ENCODE measurements at places on chromosomes 2 and 18. TPM values are rescaled to one million over a fixed set of nuclear protein-coding genes. Genes with fewer than 3 reads are reported as not detected.

DNA sequence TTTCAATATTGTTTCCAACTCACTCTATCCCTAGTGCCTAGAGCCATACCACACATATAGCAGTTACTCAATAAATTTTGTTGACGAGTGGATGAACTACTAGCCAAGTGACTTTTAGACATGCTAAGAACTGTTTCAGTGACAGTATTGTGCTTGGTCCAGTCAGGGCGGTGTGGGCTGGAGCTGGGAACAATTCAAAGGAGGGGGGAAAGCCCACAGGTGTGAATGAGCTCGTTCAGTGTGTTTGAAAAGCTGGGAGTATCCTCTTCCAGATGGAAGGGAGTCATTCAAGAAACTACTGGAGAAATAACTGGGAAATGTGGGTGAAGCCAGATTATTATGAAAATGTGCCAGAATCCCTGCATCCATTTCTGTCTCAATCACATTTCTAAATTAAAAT is 1.7 kb upstream of the SERPINE2 start:
- no peak for DNase-seq

GRCh38 chr2:238947920-238948710 is 100.2 kb downstream of the TWIST2 start:
- DNase-seq = peak; percentile 17

DNA sequence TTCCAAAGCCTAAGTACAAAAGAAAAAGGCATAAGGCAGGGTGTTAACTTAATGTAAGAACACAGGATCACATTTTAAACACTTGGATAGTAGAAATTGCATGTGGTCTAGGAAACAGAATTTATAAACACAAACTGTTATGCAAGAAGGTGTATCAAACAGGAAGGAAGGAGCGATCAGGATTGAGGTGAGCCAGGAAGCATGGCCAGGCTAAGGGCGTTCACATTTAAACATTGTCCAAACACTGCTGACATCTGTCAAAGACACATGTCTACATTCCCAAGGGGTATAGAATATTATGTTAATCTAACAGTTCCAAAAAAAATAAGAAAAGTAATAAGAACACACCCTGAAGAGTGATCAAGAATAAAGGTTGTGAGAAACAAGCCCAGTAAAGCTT is 71.3 kb downstream of the CCDC141 start:
- peak; percentile 16 for DNase-seq

DNA sequence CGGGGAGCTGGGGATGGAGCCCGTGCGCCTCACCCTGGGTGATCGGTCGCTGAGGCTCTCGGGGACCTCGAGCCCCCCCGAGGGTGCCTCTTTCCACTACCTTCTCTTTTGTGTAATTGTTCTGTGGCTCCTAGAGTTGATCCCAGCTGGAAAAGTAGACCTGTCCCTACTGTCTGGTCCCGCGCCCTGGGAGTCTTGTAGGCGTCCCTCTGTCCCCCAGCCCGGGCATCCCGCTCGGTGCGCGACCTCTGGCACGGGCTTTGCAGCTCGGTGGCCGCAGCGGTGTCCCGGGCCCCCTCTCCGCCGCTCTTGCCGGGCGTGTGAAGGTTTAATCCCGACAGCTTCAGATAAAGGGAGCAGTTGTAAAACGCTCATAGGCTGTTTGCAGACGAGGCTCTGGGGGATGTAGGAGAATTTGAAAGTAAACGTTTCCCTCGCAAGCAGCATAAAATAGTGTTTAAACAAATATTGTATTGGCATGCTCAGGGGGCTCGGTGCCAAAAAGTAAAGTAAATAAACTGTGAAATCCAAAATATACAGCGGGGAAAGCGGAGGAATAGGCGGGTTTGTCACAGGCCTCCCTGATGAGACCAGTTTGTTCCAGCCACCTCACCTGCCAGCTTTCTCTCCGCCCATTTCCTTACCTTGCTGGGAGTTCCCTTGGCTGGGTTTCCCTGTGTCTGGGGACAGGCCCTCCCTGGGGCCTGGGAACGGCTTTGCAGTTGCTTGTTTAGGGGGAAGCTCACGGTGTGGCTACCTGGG is 1.9 kb downstream of the GLI2 start:
- peak; percentile 55 for DNase-seq

Gene SLC23A3
- total RNA-seq = 3.1 TPM

DNA sequence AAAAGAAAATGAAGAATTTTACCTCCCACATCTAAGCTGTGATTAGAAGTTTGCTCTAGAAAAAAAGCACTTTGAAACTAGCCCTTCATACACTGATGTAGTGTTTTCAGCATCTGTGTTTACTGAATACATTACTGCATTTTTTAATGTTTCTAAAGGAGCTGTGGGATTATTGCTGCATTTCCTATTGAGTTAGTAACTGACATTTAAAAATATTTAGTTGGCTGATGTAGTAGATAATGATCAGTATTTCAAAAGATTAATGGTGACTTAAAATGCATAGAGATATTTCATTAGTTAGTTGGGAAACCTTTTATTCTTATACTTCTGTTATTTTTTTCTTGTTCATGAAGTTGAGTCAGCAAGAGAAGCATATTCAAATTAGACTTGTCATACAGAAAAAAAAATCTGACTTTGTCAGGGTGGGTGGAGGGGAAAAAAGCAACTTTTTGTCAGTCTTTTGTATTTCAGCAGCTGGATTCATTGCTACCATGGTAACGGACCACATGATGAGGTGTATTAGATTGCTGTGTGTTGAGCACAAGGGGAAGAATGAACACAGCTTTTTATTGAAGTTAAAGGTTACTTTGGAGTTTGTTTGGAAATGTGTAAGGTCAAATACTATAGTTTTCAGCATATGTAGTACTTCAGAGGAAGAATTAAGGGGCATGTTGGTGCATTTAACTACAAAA is at the start of gene DTNA:
Gene DTNA (plus strand): TSS at position 549 of the 692 bp plus-strand sequence. CDS start 45,679 bp downstream, outside the sequence.
- DNase-seq = no peak

DNA sequence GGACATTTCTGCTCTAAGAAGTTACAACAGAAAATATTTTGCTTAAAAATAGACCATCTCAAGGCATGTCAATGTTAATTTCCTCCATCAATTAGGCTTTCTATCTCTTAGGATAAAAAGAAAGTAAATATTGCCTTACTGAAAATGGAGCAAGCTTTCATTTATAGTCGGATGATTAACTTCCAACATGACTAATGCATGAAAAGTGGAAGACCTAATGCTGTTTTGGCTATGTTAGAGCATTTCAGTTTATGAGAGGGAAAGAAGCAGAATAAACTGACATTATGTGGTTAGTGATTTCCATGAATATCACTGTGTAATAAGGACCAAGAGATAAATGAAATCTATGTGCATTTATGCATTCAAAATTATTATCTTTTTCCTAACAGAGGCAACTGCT is 475.2 kb upstream of the UBE2E3 start:
- no peak for DNase-seq

DNA sequence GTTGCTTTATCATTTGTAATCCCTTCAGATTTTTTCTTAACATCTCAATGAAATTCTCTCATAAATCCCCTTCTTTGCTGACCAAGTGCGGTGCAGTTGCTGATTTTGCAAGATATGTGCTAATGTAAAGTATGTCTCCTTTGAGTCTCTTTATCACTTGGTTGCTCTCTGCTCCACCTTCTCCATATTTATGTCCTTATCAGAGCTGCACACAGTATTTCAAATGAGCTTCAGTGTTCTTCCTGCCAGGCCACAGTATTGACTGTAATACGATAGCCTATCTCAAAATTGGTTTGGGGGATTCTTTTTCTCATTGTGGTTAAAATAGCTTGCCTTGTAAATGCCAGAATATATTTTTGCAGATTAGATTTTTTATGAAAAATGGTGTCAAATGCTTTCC is 32.2 kb downstream of the MAIP1 start:
- no peak for DNase-seq

Gene RPRM
- total RNA-seq = not detected

GRCh38 chr2:74206180-74206688 is 7.8 kb downstream of the MTHFD2 start:
- DNase-seq = no peak

DNA sequence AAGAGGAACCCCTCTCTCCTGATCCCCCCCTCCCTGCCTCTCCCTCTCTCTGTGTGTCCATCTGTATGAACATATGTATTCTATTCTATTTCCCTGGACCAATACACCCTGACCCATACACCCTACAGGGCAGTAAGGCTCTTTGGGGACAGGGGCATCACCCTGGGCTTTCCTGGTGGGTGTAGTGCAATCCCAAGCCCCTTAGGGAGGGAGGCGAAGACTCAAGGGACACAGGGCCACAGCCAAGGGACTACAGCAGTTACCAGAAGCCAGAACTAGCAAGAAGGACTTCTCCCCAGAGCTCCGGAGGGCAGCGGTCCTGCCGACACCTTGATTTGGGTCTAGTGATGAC is 214.2 kb upstream of the RAB6C start:
- DNase-seq = no peak

DNA sequence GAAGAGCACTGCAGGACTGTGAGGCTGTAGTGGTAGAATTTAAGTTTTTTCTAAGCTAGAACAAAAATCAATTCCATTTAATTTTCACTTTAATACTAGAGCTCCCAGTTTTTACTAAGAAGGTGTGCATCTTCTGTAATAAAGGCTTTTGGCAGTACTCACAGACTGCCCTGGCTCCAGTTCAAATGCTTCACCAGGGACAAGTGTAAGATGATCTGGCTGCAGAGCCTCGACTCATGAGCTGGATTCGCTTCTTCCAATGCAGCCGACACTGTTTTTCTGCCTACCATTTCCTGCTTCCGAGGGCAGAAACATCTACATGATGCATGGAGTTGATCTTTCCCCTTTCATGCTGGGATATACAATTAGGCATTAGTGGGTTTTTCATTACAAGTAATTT is 87.0 kb downstream of the FARSB start:
- DNase-seq = peak; percentile 26

Gene GPC1
- 30.7 TPM for total RNA-seq

DNA sequence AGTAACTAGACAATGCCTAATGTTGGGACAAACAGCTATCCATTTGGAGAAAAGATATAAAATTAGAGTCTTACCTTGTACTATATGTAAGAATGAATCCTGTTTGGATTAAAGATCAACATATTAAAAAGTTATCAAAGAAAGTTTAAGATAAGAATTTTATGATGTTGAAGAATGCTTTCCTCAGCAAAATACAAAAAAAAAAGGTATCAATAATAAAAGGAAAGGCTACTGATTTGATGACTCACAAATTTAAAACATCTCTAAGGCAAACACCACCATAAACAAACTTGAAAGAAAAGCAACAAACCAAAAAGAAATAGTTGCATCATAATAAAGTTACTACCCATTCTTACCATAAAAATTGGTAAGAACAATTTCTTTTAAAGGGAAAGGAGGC is 92.7 kb downstream of the C1D start:
- no peak for DNase-seq

GRCh38 chr2:187168720-187169713 is 279.0 kb downstream of the CALCRL start:
- DNase-seq = no peak

Gene MSTN
- total RNA-seq = not detected

DNA sequence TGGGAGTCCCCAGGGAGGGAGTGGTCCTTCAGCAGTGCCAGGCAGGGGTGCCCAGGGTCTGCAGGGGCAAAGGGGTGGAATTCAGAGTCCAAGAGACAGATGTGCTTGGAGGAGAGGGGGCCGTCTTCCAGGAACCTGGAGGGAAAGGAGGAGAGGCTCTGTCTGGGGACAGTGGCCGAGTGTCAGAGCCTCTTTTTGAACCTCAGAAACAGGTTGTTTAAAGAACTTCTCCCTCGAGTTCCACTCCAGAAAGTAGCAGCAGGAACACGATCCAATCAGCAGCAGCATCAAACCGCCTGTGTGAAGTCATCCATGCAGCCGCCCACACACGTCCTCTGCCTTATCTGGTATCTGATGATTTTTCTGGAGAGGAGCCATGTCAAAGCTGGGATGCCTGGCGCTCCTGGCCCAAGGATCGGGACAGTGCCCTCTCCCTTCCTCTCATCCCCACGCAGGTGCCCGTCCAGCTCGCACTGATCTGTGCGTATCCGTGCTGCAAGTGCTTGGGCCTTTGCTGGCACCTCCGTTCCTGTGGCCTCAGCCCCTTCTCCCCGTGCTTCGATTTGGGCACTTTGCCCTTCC is 205.1 kb downstream of the NDUFA10 start:
- DNase-seq = no peak

GRCh38 chr2:11354363-11355154 is 10.1 kb upstream of the ROCK2 start:
- no peak for DNase-seq

DNA sequence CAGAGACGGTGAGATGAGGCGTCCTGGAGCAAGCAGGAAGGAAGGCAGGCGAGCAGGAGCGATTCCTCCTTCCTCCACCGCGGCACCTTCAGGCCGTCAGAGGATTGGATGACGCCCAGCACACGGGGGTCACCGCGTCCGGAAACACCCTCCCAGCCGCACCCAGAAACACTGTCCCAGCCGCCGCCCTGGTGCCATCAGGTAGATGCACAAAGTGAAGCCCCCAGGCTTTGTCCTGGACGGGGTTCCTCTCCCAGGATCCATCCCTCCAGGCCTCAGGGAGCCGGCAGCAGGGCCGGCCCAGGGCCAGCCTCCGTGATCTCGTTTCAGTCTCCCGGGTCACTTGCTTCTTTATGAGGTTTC is 31.5 kb downstream of the RTP5 start:
- no peak for DNase-seq

- DNase-seq = no peak
These were observed 1184.9 kb upstream of the CDH2 start for GRCh38 chr18:29361843-29362242.

DNA sequence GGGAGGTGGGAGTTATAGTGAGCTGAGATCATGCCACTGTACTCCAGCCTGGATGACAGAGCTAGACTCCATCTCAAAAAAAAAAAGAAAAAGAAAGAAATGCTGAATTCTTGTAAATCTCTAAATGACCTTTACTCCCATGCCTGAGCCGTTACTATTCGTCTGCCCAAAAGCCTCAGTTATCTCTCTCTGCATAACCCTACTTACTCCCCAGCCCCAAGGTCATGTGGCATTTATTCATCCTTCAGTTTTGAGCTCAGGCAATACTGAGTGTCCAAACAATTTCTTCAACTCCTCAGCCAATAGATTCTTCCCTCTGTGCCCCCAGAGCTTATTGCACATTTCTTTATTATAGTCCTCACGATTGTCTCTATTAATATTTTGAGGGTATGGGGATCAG is 28.8 kb downstream of the RAB1A start:
- DNase-seq = no peak

Gene PSMA8
- total RNA-seq = not detected

GRCh38 chr2:38835990-38836389 is 39.7 kb downstream of the DHX57 start:
- DNase-seq = peak; percentile 35

DNA sequence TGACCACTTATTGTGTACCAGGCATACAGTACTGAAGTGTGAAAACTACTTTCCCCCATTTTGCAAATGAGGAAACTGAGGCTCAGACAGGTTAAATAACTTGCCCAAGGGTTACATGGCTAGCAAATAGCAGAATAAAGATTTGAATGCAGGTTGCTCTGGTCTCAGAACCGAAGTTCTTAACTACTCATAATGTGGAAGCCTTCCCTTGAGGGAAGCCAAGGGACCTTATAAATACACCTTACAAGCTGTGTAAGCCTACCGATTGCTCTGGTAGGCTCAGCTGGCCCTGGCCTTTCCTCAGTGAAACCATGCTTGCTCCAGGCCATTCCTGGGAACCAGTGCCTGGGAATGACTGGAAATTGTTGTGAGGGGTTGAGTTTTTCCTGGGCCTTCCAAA is 114.6 kb upstream of the CDCA7 start:
- no peak for DNase-seq

GRCh38 chr18:11654736-11655605 is 34.1 kb upstream of the GNAL start:
- DNase-seq = peak; percentile 68

Gene CPO
- total RNA-seq = not detected

Gene KDSR
- total RNA-seq = 14.5 TPM

Measured in body of pancreas (tissue), 4 donors.